ENCODE measurements at places on chromosomes 4 and X.

DNA sequence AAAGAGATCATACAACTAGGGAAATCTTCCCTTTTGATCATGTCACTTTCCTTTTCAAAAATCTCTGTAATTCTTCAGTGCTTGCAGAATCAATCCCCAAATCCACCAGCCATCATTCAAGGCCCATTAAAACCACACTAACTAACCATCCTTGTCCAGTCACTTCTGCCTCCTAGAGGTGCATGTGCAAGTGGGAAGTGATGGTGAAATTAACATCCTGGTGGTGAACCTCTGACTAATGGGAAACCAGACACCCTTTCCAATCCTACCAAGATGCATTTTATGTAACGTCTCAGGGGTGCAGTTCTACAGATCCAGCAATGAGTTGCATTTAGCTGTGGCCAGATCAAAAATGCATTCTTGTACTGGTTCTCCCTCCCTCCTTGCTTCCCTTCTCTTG lies 341.8 kb downstream of the RAPGEF2 start:
- no peak for DNase-seq

- no peak for DNase-seq
Observed at GRCh38 chrX:34147345-34147744, 15.2 kb upstream of the FAM47A start.

DNA sequence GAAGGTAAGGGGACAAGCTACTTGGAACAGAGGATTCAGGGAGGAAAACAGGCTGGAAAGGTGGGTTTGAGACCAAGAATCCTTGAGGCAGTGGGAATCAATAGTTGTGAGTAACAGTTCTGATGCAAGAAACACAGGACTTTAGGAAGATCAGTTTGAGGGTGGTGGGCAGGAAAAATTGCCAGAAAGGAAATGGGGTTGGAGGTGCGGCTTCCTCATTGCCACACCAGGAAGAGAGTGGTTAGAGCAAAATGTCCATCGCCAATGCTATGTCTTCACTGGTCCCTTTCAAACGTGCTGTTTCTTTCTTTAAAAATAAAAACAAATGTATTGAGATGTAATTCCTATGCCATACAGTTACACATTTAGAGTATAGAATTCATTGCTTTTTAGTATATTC lies 57.1 kb upstream of the NOCT start:
- no peak for DNase-seq

GRCh38 chrX:126770179-126770578 lies 49.4 kb upstream of the PRR32 start:
- no peak for DNase-seq

Measured in non-pigmented ciliary epithelial cell (primary cell).